ENCODE measurements at places on chromosomes 7 and 10.
A peak's percentile ranks its signal among the peaks of the same experiment; 100 is the strongest.

DNA sequence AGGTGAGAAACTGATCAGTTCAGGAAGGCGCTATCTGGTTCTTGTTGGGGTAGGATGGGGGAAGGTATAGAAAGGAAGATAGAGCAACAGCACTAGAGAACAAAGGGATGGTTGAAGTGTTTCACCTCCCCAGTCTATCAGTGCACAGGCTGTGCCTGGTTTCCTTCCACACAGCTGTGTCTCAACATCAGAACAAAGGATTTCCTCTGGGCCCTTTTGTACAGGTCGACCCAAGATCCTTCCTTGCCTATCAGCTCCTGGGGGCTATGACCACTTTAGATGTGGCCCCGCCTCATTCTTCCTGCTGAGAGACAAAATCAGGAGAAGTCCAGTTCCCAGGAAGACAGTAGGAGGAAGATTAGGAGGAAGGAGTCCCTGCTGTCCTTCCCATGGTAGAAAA, 65.6 kb downstream of the NAMPT start:
- DNase-seq, result no peak

DNA sequence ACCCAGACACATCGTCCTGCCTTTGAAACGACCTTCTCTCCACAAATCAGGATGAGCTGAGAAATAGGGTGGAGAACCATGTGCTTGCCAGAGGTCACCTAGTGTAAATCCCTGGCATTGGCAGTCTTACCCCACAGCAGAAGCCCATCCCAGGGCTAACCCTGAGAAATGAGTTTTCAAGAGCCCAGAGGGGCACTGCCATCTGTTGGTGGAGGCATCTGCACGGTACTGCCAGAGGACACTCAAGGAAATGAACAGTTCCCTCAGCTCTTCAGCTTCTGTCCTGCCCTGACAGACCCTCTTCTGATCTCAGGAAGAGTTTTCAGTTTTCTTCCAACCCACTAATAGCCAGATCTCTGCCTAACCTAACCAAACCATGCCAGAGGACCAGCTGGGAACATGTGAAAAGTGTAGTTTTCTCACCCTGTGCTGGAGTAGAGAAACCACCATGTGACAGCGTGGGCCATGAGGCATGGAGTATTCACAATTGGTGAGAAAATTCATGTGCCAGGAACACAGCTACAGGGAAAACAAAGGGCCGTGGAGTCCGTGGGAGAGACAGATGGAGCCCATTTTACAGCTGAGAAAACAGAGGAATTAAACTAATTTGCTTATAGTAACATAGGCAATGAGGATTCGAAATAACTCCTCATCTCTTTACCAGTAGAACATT, 37.7 kb upstream of the ITPRID1 start:
- DNase-seq, result no peak

DNA sequence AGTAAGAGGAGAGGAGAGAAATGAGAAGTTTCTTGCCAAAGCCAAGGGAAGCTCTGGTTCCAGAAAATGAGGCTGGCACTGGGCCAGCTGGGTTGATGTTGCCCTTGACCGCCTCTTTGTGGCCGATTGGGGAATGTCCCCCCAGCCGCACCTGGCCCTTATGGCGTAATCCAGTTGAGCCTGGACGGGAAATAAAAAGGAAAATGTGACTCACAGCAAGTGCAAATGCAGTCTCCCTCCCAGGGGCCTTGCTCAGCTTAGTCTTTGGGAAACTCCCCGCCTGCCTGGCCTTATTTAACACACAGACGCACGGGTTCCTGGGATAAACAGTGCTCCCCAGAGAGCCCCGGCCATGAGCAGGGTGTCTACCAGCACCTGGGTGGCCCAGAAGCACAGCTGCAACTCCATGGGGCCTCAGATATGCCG, 174.8 kb downstream of the KIAA1217 start:
- no peak for DNase-seq

- peak; percentile 64 for DNase-seq
Measured at GRCh38 chr10:11165591-11166543, 148.2 kb downstream of the CELF2 start.

GRCh38 chr7:144818511-144818910, 17.3 kb downstream of the TPK1 start:
- peak; percentile 56 for DNase-seq

DNA sequence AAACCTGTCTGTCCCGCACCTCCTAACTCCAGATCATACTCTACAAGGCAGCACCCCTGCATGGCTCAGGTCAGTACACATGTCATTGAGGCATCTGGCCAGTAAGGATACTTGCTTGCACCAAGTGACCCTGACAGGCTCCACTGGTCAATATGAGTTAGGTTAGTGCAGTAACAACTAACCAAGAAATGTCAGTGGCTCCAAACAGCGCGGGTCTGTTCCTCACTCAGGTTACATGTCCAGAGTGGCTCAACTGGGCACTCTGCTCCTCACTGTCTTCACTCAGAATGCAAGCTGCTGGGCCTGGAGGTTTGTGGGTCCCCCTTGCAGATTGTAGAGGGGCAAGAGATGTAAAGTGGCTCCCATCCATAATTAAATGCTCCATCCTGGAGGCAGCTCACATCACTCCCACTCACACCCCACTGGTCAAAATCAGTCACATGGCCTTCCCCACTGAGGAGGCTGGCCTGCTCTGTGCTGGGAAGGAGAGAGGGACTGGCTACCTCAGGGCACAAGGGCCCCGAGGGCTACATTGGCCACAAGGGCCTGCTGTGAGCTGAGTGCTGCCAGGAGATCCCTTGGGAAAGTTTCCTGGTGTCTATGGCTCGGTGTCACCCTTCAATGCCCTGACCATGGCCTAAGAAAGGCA, 109.1 kb upstream of the GDF10 start:
- no peak for DNase-seq

- DNase-seq, result no peak
Measured at GRCh38 chr10:99520040-99520846, 12.5 kb upstream of the NKX2-3 start.

DNA sequence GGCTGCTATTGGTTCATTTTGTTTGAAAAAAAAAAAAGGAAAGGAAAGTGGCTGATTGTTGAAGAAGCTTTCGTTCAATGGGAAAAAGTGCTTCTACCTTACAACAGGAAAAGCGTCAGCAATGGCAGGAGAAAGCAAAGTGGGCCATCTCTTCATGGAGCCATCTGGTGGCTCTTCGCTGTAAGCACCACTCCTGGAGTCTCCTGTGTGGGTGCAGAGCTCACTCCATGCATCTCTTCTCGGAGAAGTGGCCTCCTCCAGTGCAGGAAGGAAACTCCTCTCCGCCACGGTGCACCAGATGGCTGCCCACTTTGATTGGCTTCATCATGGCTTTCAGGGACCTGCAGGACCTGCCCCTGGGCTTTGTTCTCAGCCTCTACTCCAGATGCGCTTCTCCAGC, 250.9 kb downstream of the PTEN start:
- no peak for DNase-seq

DNA sequence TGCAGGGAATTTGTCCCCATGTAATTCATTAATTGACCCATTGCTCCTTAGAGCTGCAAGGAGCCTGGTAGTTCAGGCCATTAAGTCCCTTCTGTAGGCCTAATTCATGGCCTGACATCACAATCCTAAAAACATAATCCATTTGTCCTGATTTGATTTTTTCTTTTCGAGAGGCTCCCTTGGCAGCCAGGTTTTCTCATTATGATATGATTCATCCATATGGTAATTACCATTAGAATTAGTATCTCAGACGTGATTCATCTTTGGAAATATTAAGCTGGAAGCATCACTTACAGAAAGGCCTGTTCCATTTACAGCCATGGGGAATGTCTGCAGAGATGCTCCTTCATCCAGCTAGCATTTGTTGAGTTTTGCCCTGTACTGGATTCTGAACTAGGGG, 128.5 kb downstream of the PLCE1 start:
- DNase-seq, result no peak

- DNase-seq, result no peak
Measured at GRCh38 chr10:21811245-21811585, 192.3 kb downstream of the DNAJC1 start.

- DNase-seq, result no peak
Measured at GRCh38 chr10:32957341-32958084, 517 bp downstream of the ITGB1 start.

GRCh38 chr10:35400595-35401268, 64.4 kb downstream of the CCNY start:
- no peak for DNase-seq

DNA sequence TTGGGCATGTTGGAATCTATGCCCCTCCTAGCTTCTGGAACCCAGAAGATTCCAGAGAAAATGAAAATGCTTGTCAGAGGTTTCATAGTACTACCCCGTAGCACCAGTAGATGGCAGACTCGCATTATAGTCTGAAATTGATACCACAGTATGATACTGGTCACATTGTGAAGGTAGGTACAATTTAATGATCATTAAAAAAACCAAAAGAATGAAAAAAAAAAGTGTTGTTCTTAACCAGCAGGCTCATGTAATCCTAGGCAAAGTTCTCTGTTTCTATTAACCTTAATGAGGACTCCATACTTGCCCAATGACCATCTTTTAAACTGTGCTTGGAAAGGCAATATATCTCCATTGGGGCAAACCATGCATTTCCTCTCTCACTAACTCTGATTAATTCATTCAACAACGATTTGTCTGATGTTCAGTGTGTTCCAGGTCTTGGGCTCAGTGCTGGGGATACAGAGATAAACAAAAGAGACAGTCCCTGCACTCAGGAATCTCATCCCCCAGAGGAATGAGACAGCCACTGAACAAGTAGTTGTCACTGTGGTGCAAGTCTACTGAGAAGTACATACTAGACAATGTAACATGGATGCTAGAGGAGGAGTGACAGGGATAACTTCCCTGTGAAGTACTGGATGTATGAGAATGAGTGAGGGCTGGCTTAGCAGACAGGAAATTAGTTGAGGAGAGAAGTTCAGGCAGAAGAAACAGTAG, 223.5 kb upstream of the PHYHIPL start:
- no peak for DNase-seq

- no peak for DNase-seq
Measured at GRCh38 chr7:2633538-2634266, 1.9 kb downstream of the TTYH3 start.

DNA sequence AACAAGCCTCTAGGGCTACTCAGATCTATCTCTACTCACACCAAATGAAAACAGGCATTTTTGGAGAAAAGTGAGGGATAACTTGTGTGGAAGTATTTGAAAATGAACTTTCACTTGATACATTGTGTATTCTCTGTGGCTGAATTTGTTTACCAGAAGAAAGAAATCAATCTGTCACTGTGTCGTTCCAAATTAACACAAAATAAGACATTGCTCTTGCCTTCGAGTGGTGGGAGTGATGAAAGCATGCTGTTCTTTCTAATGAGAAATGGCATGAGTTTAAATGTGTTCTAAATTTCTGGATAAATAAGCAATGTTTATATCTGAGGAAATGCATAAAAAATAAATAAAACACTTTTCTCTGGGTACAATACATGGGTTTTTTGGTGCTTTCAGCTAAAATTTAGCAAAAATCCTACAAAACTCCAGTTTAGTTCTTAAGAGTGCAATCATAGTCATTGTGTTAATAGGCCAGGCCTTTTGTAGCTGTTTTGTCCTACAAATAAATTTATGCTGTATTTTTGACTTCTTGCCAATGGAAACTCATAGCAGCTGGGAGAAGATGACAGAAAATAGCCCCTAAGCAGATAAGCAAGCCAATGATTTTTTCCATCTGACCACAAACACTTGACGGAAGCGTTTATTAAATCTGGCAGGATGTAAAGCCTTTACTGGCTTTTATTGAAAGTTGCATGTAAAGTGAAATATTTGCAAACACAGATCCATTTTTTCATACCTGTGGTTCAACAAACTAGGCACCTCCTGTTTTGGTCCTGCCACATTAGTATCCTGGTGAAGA, 1064.1 kb upstream of the GHITM start:
- DNase-seq, result no peak

DNA sequence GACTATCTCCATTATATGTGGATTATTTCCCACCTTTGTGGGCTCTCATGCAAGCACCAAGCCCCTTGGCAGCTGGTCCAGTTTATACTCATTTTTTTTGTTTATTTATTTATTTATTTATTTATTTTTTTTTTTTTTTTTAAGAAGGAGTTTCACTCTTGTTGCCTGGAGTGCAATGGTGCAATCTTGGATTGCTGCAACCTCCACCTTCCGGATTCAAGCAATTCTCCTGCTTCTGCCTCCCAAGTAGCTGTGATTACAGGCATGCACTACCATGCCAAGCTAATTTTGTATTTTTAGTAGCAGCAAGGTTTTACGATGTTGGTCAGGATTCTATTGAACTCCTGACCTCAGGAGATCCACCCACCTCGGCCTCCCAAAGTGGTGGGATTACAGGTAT, 2.8 kb downstream of the PRTFDC1 start:
- no peak for DNase-seq

GRCh38 chr10:62589689-62590088, 214.8 kb upstream of the ADO start:
- no peak for DNase-seq

- DNase-seq, result no peak
Measured at GRCh38 chr7:12827920-12828319, 140.5 kb downstream of the ARL4A start.

- DNase-seq, result no peak
Measured at GRCh38 chr10:47256751-47257336, 43.2 kb upstream of the GDF10 start.

GRCh38 chr7:102093599-102094315, 192.9 kb upstream of the SH2B2 start:
- no peak for DNase-seq
